ENCODE measurements at places on chromosomes 12 and 14.

DNA sequence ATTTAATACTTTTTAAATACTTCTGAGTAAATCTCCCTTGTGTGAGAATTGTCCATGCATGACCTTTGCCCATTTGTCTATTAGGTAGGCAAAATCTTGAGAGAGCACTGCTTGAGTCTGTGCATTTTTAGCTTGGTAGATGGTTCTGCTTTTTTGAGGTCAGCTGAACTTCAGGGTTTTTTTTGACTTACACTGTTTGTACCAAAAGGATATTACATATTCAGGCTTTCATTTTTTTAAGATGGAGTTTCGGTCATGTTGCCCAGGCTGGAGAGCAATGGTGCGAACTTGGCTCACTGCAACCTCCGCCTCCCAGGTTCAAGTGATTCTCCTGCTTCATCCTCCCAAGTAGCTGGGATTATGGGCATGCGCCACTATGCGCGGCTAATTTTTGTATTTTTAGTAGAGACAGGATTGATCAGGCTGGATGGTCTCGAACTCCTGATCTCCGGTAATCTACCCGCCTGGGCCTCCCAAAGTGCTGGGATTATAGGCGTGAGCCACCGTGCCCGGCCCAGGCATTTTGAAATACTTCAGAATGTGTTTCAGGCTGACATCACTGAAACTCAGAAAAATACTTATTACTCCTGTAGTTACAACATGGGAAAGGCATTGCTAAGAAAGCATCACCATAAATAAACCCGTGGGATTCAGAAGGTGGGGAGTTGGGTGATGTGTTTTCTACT, 11.1 kb downstream of the RASSF3 start:
- DNase-seq, result no peak

DNA sequence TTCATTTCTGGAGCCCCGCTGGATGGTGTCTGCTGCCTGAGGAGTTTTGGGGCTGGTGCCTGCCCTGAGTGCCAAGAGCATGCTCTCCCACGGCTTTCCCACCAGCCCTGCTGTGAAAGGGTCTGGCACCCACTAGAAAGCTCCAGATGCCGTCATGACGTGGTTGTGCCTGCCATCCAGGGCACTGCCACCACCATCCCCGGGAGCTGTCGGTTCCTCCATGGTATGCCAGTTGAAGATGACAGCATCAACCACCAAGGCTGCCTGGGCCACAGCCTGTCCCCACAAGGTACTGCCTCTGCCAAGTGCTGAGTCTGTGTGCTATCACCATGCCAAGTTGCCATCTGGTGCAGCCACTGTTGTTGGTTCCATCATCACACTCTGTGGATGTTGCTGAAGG, 85.9 kb downstream of the TTC8 start:
- no peak for DNase-seq

DNA sequence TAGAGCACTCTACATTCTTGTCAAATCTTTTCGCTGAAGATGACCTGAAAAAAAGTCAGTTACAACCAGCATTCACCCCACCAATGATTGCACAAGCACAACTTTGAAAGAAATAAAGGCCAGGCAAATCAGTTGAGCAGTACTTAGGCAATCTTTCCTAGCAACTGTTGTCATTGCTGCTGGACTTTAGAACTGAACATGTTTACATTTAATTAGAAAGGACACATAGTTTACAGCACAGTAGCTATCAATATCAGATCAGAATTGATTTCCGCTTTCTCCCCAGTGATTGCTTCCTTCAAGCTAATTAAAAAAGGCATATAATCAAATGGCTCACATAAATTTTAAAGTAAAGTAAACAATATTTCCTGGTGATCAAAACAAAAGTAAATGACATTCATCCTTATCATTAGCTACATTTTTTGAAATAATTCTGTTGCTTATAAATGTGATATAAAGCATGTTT, 128.4 kb downstream of the FOXA1 start:
- no peak for DNase-seq

DNA sequence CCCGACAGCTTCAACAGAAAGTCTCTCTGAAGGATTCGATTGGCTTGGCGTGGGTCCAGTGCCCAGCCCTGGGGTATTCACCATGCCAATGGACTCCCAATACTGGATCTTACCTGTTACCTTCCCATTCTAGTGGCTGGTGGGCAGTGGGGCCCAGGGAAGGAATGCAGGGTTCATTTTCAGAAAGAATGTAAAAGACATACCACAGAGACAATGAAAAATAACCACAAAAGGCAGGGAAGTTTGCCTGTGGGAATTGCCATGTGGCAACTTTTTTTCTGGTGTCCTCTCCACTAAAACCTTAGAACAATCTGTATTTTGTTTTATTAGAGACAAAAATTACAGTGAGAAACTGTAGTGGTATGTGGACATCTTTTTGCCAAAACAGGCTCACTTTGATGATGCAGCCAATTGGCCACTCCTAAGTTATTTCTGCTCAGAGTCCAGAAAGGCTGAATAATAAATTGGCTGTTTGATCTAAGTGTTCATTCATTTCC, 55.2 kb downstream of the PTGER2 start:
- no peak for DNase-seq

- no peak for DNase-seq
Observed at GRCh38 chr12:46571608-46572007, 199.0 kb upstream of the SLC38A2 start.
